Heart right ventricle (tissue), 16 donors: ENCODE measurements at places on chromosomes 11 and 22. TPM values are rescaled to one million over a fixed set of nuclear protein-coding genes. Genes with fewer than 3 reads are reported as not detected.
A peak's percentile ranks its signal among the peaks of the same experiment; 100 is the strongest.

GRCh38 chr11:110081462-110082376 lies 11.5 kb upstream of the ZC3H12C start:
- H3K4me3 ChIP-seq: no peak overlapping the region
- H3K27me3 ChIP-seq: no peaks in the 10 kb centered on the region
- no peak for DNase-seq
- H3K27ac ChIP-seq: no peak overlapping the region
- H3K36me3 ChIP-seq: no peaks in the 10 kb centered on the region

GRCh38 chr11:78715639-78716311 lies 141.1 kb upstream of the NARS2 start:
- no peaks in the 10 kb centered on the region for H3K4me1 ChIP-seq
- H3K27ac ChIP-seq: no peak overlapping the region
- DNase-seq: peak; percentile 23
- no peak overlapping the region for H3K4me3 ChIP-seq

Gene OR4A15
- not detected for total RNA-seq

DNA sequence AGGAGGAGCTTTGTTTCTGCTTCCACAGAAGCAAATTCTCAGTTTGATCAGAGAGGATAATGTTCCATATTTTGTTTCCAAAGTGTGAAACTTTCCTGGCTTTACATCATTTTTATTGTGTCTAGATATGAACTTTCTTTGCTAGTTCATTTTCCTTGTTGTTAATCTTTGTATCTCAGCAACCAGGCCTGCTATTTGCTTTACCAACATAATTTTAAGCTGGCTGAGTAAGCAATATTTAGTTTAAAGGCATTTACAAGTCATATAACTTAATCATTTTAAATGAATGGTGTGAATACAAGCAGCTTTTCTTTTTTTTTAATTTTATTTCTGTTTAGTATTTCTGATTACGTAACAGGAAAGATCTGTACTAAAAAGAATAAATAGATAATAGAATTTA lies 15.2 kb downstream of the NUCB2 start:
- no peaks in the 10 kb centered on the region for H3K4me1 ChIP-seq
- peaks cover 45% of the 10 kb centered on the region for H3K36me3 ChIP-seq
- H3K27ac ChIP-seq: no peak overlapping the region
- no peaks in the 10 kb centered on the region for H3K27me3 ChIP-seq

DNA sequence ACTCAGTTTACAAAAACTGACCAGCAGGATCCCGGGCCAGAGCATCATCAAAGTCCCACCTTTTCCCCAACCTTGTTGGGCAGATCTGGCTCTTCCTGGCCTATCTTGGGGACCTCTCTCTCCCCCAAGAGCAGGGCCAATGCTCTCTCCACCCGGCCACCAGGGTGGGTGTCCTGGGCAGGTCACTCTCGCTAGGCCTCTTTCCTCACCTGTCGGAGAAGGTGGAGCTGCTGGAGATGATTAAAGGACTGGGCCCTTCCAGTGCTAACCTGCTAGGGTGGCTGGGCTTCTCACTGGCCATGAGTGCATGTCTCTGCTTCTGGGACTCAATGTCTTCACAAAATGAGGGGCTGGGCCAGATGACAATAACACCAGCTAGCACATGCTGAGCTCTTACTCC lies 2.9 kb upstream of the CAPN5 start:
- H3K27me3 ChIP-seq: no peaks in the 10 kb centered on the region
- no peak for DNase-seq
- no peak overlapping the region for H3K27ac ChIP-seq
- peaks cover 7% of the 10 kb centered on the region for H3K4me1 ChIP-seq
- no peaks in the 10 kb centered on the region for H3K36me3 ChIP-seq
- no peak overlapping the region for H3K4me3 ChIP-seq

Gene DRG1
- total RNA-seq: 68.1 TPM

DNA sequence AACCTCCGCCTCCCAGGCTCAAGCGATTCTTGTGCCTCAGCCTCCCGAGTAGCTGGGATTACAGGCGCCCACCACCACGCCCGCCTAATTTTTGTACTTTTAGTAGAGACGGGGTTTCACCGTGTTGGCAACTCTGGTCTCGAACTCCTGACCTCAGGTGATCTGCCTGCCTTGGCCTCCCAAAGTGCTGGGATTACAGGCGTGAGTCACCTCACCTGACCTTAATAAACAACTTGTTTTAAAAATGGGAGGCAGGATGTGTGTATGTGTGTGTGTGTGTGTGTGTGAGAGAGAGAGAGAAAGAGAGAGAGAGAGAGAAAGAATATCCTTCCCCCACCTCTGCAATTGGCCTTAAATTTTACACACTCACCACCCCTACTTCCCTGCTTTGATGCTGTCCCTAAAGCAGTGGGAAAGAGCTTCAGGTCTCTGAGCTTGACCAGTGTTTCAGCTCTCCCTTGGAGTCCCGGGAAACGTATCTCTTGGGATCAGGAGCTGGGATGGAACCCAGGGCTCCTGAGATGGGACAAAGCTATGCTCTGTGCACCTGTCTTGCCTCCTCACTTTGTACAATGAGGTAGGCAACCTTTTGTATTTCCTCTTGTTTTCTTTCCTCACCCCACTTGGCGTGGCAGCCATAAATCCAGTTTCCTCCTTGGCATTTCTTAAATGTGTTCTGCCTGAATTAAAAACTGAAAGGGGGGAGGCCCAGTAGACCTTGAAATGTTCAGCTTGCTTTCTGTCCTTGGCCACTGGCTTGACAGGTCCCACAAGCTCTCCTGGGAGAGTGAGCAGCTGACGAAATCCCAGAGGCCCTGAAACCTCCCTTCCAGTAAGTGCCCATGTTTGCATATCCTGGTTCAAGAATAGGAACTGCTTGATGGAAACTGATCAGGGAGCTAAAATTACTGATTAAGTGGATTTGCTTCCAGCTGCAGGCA lies 17.8 kb upstream of the XBP1 start:
- H3K36me3 ChIP-seq: no peaks in the 10 kb centered on the region
- peak overlapping the region; percentile 69 for H3K27ac ChIP-seq
- H3K27me3 ChIP-seq: no peaks in the 10 kb centered on the region
- DNase-seq: no peak
- H3K4me1 ChIP-seq: peaks cover 25% of the 10 kb centered on the region
- H3K4me3 ChIP-seq: no peak overlapping the region

DNA sequence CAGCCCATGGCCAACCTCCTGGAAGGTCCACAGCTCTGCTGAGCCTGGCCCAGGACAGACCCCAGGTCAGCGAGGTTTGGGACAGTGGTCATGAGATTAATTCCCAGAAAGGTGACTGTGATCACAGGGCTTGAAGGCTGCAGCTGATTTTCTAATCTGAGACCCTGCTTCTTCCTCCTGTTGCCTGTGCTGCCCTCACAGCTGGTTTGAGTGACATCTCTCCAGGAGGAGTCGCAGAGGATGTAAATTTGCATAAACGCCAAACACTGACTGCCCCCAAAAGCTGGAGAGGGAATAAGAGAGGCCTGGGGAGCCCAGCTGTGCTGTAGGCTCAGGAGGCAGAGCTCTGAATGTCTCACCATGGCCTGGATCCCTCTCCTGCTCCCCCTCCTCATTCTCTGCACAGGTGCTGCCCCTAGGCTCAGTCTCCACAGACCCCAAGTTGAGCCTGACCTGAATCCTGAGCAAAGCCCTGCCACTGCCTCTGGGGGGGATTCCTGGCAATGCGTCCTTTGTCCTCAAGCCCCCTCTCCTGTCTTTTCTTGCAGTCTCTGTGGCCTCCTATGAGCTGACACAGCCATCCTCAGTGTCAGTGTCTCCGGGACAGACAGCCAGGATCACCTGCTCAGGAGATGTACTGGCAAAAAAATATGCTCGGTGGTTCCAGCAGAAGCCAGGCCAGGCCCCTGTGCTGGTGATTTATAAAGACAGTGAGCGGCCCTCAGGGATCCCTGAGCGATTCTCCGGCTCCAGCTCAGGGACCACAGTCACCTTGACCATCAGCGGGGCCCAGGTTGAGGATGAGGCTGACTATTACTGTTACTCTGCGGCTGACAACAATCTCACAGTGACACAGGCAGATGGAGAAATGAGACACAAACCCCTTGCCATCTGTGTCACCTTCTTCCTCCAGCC lies 23.8 kb downstream of the GGTLC2 start:
- no peak for DNase-seq
- H3K4me1 ChIP-seq: no peaks in the 10 kb centered on the region
- no peaks in the 10 kb centered on the region for H3K36me3 ChIP-seq
- H3K27me3 ChIP-seq: no peaks in the 10 kb centered on the region
